Kasumi-1 (cell line): ENCODE measurements at places on chromosomes 3 and 15.

DNA sequence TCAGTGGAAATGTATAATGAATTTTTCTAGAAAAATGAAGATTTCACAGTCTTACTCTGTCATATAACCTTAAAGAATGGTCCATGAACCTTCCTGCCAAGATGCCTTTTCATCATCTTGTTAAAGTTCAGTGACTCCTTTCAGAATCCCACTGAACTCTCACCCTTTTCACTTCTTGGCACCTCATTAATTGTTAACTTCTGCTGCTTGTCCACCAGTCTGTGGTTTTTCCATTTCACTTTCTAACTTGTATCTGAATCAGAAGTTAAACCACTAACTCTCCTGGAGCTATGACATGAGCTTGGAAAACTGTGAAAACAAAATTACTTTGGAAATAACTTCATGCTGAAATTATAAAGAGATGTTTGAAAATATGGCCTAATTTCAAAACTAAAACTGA, 281.2 kb upstream of the ALCAM start:
- DNase-seq, result no peak

DNA sequence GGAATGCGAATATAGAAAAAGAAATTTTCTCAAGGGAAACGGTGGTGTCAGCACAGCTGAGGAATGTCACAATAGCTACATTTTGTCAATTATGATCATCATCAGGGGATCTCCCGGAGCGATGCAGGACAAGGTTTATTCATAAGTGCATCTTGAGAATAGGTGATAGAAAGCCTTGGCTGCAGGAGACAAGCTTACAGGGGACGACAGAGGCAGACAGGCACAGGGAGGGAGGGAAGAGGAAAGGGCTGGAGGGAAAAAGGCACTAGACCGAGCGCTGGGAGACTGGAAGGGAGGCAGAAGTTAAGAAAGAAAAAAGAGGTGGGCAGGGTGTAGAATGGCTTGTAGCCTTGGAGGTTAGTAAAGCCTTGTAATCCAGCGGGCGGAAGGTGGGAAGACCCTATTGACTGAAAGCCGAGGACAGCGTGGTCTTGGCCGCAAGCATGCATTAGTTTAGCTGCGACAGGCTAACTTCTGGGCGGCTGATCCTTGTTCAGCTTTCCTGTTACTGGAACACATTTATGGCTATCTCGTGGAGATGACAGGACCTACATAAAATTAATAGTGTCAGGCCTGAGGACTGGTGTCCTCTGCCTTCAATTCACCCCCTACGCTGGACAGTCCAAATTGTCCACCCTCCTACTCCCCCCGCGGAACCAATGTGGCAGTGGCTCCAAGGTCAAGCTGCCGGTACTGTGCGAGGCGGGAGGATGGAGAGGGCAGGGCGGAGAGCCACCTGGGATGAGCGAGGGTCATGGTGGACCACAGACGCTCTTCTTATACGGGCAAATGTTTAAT, 1.4 kb upstream of the NECTIN3 start:
- no peak for DNase-seq

GRCh38 chr15:70826634-70827033, 27.3 kb downstream of the LARP6 start:
- DNase-seq, result no peak

GRCh38 chr3:73727854-73728253, 103.1 kb upstream of the PDZRN3 start:
- no peak for DNase-seq

DNA sequence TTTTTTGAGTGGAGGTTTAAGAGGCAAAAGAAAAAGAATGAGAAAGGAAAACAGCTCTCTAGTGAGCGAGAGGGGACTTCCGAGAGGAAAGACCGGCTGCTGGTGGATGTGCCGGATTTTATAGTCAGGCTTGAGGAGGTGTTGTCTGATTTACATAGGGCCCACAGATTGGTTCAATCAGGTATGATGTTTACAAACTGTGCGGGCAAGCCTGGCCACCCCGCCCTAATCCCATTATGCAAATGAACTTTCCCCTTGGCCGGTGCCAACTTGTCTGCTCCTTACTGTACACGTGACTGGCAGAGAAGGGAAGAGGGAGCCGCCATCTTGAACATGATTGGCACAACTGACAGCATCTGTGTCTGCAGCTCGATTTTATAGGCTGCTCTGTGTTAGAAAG, 44.7 kb downstream of the FAM43A start:
- no peak for DNase-seq

GRCh38 chr15:68637767-68638404, 59.1 kb downstream of the CORO2B start:
- DNase-seq, result no peak

DNA sequence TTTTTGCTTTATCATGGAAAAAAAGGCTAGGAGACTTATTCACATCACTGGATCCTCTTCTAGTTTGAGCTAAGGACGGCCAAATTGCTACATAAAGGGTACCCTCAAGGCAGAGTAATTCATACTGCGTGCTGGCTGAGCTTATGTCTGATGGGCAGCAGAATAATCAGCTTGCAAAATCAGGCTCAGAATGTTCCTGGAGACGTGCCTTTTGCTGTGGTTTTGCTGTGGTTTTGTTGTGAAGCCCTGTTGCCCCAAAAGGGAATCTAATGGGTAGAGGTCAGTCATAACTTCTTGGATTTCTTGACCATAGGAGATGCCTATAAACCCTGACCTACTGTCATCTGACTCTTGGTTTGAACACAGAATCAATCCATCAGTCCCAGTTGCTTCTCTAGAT, 189.9 kb downstream of the SOX2 start:
- DNase-seq, result no peak

DNA sequence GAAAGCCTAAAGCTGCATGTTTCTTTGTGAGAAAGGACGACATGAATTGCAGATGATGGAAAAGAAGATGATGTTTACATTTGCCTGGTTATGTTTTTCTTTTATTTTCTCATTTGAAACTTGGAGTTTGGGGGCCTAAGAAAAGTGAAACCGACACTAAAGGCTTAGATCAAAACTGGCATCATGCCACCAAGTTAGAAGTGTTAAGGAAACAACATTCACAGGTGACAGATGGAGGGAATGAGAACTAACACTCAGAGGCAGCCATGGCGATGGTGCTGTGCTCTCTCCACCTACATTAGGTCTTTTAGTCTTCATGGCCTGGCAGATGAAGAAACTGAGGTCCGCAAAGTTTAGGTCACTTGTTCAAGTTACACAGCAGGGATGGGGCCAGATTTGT, 923.6 kb downstream of the TUSC7 start:
- DNase-seq, result no peak

DNA sequence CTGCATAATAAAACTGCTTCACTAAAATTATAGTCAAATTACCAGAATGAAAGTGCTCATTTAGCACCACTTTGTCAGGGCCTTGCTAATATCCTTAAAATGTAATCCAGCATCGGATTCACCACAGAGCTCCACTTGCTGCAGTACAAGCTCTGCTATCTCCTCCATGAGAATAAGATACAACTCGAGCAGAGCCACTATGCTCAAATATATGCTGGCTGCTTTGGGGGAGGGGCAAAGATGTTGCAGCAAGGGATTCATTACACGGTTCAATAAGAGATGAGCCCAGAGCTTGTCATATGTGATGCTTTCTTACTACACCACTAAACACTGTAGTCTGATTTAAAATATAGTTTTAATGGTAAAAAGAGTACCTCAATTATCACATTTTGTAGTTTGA, 72.2 kb downstream of the DLG1 start:
- DNase-seq, result no peak

DNA sequence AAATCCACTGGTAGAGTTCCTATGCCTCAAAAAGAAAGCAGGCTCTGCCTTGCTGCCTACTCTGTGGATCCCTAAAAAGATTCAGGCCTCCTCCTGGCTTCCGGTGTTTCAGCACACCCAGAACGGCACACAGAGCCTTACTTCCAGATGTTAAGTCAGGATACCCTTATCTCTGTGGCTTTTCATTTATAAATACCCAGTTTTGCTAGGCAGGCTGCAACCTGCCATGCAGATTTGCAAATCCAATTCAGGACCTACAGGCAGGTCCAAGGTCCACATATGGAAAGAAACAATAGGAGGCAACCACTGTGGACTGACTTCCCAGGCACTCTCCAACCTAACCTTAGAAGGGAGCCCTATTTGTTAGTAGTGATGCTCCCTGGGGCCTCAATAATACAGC, 30.7 kb downstream of the EFL1 start:
- no peak for DNase-seq
